ENCODE measurements at places on chromosomes 12 and 14. TPM values are rescaled to one million over a fixed set of nuclear protein-coding genes. Genes with fewer than 3 reads are reported as not detected.

- peaks cover 72% of the 10 kb centered on the region for H3K36me3 ChIP-seq
- peaks cover 12% of the 10 kb centered on the region for H3K4me1 ChIP-seq
- no peak overlapping the region for H3K4me3 ChIP-seq
- H3K27ac ChIP-seq = no peak overlapping the region
- H3K27me3 ChIP-seq = no peaks in the 10 kb centered on the region
Measured at GRCh38 chr14:69708586-69709560, 58.1 kb upstream of the SRSF5 start.

DNA sequence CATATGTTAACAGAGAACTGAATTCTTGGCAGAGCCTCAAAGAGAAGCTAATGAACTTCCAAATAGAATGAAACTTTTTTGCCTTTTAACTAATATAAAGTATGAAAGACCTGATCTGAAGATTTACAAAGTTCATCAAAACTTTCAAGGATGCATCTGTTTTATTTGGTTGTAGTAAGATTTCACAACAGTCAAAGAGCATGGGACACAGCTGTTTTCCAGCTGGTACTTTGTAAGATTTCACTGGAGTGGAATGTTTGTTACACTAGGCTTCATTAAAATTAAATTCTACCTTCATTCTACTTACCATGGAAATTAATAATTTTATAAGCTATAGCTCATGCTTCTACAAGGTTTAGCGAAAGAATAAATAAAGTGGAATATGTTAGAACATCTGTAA is 351.2 kb downstream of the SLC6A15 start:
- no peaks in the 10 kb centered on the region for H3K36me3 ChIP-seq
- H3K4me3 ChIP-seq = no peak overlapping the region
- no peak overlapping the region for H3K27ac ChIP-seq
- no peaks in the 10 kb centered on the region for H3K27me3 ChIP-seq

DNA sequence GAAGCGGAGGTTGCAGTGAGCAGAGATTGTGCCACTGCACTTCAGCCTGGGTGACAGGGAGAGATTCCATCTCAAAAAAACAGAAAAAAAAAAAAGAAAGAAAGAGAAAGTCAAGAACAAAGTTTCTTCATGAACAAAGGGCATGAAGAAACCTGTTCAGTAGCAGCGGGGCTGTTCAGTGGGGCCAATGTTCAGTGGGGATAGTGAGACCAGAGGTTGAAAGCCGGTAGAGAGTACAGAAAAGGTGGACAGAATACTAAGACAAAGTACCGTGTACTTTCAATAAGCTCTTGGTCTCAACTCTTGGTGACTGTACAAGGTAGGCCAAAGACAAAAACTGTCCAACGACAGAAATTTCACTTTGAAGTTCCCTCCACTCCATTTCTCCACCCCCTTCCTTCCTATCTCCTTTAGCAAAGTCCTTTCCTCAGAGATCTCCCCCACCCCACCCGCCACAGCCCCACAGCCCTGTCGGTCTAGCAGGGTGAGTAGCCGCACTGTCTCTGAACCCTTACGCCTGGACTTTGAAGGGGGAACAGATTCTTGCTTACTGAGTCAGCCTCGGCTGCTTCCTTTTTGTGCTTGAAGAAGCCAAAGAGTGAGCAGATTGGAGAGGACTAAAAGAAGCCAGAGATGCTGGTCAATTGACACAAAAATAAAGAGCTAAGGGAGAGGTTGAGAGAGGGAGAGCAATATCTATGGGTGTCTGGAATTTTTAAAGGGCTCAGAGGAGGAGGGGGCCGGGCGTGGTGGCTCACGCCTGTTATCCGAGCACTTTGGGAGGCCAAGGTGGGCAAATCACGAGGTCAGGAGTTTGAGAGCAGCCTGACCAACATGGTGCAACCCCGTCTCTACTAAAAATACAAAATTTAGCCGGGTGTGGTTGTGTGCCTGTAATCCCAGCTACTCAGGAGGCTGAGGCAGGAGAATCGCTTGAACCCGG is 44.2 kb upstream of the FOS start:
- peaks cover 37% of the 10 kb centered on the region for H3K4me1 ChIP-seq
- H3K36me3 ChIP-seq = no peaks in the 10 kb centered on the region
- no peaks in the 10 kb centered on the region for H3K27me3 ChIP-seq
- H3K27ac ChIP-seq = no peak overlapping the region
- no peak overlapping the region for H3K4me3 ChIP-seq
- no peak for DNase-seq

DNA sequence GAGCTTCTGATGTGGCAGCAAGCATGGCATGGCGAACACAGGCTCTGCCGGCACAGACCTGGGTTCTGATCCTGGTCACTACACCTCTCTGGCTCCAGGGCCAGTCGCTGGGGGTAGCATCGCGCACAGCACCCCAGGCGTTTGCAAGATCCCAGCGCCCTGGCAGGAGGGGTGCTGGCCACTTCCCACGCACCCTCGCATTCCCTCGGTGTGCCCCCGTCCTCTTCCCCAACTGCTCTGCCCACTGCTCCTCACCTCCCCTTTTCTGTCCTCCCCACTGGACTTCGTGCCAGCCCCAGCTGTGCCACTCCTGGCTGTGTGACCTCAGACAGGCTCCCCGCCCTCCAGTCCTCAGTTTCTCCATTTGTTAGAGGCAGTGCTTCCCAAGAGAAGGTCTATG is 2.8 kb downstream of the CDK2AP1 start:
- no peak overlapping the region for H3K4me3 ChIP-seq
- H3K4me1 ChIP-seq = peaks cover 12% of the 10 kb centered on the region
- H3K36me3 ChIP-seq = no peaks in the 10 kb centered on the region
- H3K27me3 ChIP-seq = no peaks in the 10 kb centered on the region
- H3K27ac ChIP-seq = no peak overlapping the region

DNA sequence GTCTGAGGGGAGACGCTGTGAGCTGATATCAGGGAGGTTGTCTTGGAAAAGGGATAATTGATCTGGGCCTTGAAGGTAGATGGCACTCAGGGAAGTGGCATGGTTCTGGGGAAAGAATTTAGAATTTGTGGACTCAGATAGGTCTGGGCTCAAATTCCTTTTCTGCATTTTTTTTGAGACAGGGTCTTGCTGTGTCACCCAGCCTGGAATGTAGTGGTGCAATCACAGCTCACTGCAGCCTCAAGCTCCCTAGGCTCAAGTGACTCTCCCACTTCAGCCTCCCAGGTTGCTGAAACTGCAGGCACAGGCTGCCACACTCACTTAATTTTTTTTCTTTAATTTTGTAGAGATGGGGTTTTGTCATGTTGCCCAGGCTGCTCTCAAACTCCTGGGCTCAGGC is 98.1 kb upstream of the NCOR2 start:
- H3K27ac ChIP-seq = no peak overlapping the region
- no peaks in the 10 kb centered on the region for H3K4me1 ChIP-seq
- DNase-seq = no peak
- H3K36me3 ChIP-seq = no peaks in the 10 kb centered on the region
- H3K4me3 ChIP-seq = no peak overlapping the region
- no peaks in the 10 kb centered on the region for H3K27me3 ChIP-seq

DNA sequence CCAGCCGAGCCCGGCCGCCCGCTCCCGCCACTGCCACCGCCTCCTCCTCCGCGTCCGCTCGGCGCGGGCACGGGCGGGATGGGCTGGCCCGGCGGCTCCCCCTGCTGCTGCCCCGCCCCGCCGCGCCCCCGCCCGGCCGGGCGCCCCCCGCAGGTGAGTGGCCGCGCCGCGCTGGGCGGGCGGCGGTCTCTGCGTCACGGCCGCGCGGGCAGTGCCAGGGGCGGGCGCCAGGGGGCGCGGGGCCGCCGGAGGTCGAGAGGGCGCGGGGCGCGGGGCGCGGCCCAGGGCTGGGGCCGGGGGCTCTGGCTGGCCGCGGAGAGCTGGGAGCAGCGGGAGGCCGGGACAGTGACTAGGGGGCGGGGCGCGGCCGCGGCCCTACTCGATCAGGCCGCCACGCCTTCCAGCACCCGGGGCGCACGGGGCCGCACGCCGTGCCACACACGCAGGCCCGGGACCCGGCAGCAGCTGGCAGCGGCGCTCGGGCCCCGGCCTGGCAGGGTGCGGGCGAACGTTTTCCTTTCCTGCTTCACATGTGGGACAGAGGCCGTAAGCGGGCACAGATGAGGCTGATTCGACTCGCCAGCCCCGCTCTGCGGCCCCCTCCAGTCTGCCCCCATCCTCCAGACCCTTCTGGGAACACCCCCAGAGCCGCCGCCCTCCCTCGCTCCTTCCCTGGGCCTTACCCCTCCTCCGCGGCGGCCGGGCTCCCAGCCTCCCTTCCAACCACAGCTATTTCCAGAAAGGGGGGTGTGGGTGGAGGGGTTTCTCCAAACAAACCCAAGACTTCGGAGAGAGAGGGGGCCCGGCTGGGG is 2.4 kb upstream of the TNS2 start:
- DNase-seq = peak; percentile 76
- no peaks in the 10 kb centered on the region for H3K27me3 ChIP-seq
- peaks cover 9% of the 10 kb centered on the region for H3K4me1 ChIP-seq
- H3K4me3 ChIP-seq = peak overlapping the region; percentile 82
- H3K36me3 ChIP-seq = no peaks in the 10 kb centered on the region

- no peak overlapping the region for H3K4me3 ChIP-seq
- H3K4me1 ChIP-seq = no peaks in the 10 kb centered on the region
- no peak for DNase-seq
- no peaks in the 10 kb centered on the region for H3K27me3 ChIP-seq
- H3K27ac ChIP-seq = no peak overlapping the region
Measured at GRCh38 chr12:2501464-2502191, 293.1 kb upstream of the FKBP4 start.

Gene ANKRD9
- total RNA-seq = 1.1 TPM

Gene LDHB
- 1,306 TPM for total RNA-seq

Gene KNTC1
- 24.5 TPM for total RNA-seq

DNA sequence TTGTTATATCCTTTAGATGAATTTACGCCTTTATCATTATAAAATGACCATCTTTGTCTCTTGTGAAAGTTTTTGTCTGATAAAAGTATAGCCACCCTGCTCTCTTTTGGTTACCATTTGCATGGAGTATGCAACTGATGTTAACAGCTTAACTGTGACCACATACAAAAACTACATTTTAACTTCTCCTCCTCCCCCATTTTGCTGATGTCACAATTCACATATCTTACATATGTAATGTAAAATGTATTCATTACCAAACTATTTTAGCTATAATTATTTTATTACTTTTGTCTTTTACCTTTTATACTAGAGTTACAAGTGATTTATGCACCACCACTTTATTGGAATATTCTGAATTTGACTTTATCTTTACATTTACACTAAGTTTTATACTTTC is 184.5 kb upstream of the NPAS3 start:
- no peaks in the 10 kb centered on the region for H3K36me3 ChIP-seq
- H3K4me1 ChIP-seq = no peaks in the 10 kb centered on the region
- H3K4me3 ChIP-seq = no peak overlapping the region
- H3K27me3 ChIP-seq = no peaks in the 10 kb centered on the region

Gene LBHD2
- not detected for total RNA-seq

DNA sequence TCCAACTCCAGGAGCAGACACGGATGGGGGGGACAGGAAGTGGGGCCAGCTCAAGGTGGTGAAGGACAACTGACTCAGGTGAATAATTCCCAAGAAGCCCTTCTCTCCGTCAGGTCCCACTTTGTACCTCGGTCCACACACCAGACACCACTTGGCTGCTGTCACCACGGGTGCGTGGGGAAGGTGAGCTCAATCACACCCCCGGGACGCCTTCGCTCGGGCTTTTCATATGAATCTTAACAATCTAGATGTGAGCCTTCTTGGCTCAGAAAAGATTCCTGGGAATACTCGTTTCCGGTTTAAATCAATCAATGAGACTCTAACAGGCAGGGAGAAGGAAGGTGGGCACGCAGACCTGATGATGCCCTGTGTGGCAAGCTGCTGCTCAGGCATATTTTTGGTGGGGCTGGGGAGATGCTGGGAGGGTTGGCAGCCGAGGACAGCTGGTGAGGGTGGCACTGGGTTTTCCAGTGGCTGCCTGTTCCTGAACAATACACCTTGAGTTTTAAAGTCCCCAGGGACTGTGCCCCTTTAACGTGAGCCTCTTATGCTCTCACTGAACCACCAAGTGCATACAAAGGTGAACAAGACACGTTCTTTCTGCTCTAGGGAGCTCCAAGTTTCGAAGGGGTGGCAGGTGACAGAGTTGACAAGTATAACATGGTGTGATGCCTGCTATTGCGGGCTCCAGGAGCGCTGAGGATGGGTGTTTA is 5.1 kb downstream of the TESC start:
- H3K36me3 ChIP-seq = no peaks in the 10 kb centered on the region
- peaks cover 10% of the 10 kb centered on the region for H3K27me3 ChIP-seq
- no peak for DNase-seq
- no peak overlapping the region for H3K27ac ChIP-seq
- no peaks in the 10 kb centered on the region for H3K4me1 ChIP-seq

- H3K4me1 ChIP-seq = no peaks in the 10 kb centered on the region
- no peak overlapping the region for H3K4me3 ChIP-seq
- no peaks in the 10 kb centered on the region for H3K36me3 ChIP-seq
Measured at GRCh38 chr12:30323008-30323407, 372.7 kb downstream of the IPO8 start.

DNA sequence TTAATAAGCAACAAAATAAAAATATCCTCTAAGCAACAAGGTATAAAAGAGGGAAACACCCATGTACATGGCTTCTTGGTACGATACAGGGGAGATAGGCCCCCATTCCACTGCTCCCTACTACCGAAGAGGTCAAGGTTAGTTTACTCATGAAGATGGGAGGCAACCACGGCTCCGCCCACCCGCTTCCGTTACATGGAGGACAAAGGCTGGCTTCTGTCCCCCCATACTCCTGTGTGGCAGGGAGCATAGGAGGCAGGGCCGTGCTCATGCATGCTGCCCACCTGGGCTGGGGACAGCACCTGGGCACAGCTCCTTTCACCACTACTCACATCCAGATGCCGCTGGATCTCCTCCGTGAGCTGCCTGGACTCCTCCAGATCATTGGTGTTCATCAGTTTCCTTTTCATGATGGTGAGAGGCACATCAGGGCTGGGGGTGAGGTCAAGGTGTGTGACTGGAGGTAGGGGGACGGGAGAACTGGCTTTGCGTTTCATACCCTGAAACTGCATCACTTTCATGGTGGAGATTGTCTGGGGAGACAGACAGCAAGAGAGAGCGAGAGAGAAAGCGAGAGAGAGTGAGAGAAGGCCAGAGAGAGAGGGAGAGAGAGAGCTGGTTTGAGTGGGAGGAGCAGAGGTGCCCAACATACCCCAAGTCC is 39.0 kb downstream of the LGMN start:
- no peak overlapping the region for H3K27ac ChIP-seq
- H3K4me3 ChIP-seq = no peak overlapping the region
- H3K27me3 ChIP-seq = no peaks in the 10 kb centered on the region
- H3K4me1 ChIP-seq = no peaks in the 10 kb centered on the region
- H3K36me3 ChIP-seq = no peaks in the 10 kb centered on the region

GRCh38 chr14:100193417-100194357 is 34.2 kb upstream of the DEGS2 start:
- H3K4me1 ChIP-seq = peaks cover 13% of the 10 kb centered on the region
- peak overlapping the region; percentile 32 for H3K4me3 ChIP-seq
- peak overlapping the region; percentile 74 for H3K27ac ChIP-seq
- no peak for DNase-seq

- no peaks in the 10 kb centered on the region for H3K4me1 ChIP-seq
- no peak for DNase-seq
- no peak overlapping the region for H3K4me3 ChIP-seq
- H3K36me3 ChIP-seq = no peaks in the 10 kb centered on the region
Measured at GRCh38 chr12:70487440-70487839, 121.3 kb downstream of the KCNMB4 start.

Gene SCN8A
- total RNA-seq = 0.35 TPM

Gene CCDC196
- not detected for total RNA-seq

GRCh38 chr14:44966601-44967336 is 4.8 kb downstream of the TOGARAM1 start:
- H3K27me3 ChIP-seq = no peaks in the 10 kb centered on the region
- peaks cover 10% of the 10 kb centered on the region for H3K4me1 ChIP-seq
- DNase-seq = no peak

GRCh38 chr14:104967386-104968152 is 10.6 kb downstream of the AHNAK2 start:
- no peaks in the 10 kb centered on the region for H3K4me1 ChIP-seq
- H3K4me3 ChIP-seq = no peak overlapping the region
- no peak for DNase-seq
- H3K27me3 ChIP-seq = no peaks in the 10 kb centered on the region
- H3K36me3 ChIP-seq = no peaks in the 10 kb centered on the region
- H3K27ac ChIP-seq = no peak overlapping the region
